Muscle of arm (tissue), 14 donors: ENCODE measurements at places on chromosomes 13 and 19. TPM values are rescaled to one million over a fixed set of nuclear protein-coding genes. Genes with fewer than 3 reads are reported as not detected.

Gene HCN2
- polyA plus RNA-seq: 0.13 TPM

- DNase-seq: no peak
Measured at GRCh38 chr19:49710372-49710951, 19.5 kb downstream of the CPT1C start.

DNA sequence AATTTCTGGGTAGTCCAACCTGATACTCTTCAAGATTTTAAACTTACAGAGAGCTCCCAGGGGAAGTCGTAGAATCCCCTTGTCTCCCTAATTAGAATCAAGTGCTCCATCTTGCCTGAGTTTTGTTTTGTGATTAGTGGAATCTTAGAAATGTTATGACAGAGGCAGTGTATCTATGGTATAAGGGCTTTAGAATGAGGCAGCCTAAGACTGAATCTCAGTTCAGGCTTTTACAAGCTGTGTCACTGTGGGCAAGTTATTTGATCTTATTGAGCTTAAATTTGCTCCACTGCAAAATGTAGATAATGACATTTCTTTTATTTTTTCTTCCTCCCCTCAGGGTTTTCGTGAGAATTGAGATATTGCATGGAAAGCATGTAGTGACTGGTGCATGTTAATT lies 215.5 kb downstream of the POSTN start:
- no peak for DNase-seq

GRCh38 chr19:44367024-44367423 lies 10.5 kb upstream of the ZNF112 start:
- no peak for DNase-seq

DNA sequence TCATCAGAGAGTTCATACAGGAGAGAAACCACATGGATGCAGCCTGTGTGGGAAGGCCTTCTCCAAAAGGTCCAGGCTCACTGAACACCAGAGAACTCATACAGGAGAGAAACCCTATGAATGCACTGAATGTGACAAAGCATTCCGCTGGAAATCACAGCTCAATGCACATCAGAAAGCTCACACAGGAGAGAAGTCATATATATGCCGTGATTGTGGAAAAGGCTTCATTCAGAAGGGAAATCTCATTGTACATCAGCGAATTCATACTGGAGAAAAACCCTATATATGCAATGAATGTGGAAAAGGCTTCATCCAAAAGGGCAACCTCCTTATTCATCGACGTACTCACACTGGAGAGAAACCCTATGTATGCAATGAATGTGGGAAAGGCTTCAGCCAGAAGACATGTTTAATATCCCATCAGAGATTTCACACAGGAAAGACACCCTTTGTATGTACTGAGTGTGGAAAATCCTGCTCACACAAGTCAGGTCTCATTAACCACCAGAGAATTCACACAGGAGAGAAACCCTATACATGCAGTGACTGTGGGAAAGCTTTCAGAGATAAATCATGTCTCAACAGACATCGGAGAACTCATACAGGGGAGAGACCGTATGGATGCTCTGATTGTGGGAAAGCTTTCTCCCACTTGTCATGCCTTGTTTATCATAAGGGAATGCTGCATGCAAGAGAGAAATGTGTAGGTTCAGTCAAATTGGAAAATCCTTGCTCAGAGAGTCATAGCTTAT lies 17.7 kb downstream of the ZNF613 start:
- no peak for DNase-seq

Gene RGL3
- 1.5 TPM for polyA plus RNA-seq
